Esophagus squamous epithelium (tissue), 5 donors: ENCODE measurements at places on chromosomes 12 and 14.

DNA sequence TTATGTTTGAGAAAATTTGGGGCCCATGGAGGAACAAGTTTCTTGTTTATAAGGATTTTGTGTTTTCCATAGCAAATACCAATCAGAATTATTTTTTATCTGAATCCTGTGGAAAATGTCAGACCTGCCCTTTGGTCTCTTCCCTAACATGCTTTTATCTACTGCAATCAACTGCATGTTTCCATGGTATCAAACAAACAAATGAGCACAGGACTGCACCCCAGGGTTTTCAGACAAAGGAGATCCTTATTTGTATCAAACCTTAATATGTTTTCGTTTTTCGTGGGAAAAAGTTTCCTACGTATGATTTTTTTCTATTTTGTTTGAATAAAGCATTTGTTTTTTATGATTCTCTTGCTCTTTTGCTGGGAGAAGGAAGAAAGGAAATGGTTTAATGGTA is 91.1 kb downstream of the GPR135 start:
- no peak for DNase-seq

GRCh38 chr12:6825398-6826124 is 2.6 kb upstream of the P3H3 start:
- no peak for DNase-seq

DNA sequence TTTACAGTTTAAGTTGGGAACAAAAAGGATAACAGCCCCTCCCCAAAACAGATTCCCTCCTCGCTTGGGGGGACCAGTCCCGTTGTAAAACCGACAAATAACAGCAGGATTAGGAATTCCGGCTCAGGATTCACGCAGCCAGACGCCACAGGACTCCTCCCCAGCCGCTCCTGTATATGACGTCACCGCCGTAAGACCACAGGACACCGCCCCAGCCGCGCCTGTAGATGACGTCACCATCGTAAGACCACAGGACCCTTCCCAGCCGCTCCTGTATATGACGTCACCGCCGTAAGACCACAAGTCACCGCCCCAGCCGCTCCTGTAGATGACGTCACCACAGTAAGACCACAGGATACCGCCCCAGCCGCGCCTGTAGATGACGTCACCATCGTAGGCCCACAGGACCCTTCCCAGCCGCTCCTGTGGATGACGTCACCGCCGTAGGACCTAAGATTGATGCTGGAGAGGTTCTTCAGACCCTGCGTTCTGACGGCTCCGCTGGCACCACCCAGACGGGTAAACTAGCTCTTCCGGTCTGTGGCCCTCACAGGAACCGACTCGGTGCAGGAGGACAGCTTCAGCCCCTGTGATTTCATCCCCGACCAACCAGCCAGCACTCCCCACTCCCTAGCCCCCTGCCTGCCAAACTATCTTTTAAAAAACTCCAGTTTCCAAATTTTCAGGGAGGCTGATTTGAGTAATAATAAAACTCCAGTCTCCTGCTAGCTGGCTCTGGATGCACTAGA is 43.9 kb upstream of the FBRSL1 start:
- DNase-seq, result no peak

- DNase-seq, result no peak
These were observed 17.9 kb upstream of the PTGR2 start for GRCh38 chr14:73833530-73834260.

GRCh38 chr12:47782372-47782770 is 9.3 kb downstream of the SLC48A1 start:
- DNase-seq, result no peak

- DNase-seq, result no peak
These were observed 79.3 kb downstream of the IGF1 start for GRCh38 chr12:102401087-102401486.

DNA sequence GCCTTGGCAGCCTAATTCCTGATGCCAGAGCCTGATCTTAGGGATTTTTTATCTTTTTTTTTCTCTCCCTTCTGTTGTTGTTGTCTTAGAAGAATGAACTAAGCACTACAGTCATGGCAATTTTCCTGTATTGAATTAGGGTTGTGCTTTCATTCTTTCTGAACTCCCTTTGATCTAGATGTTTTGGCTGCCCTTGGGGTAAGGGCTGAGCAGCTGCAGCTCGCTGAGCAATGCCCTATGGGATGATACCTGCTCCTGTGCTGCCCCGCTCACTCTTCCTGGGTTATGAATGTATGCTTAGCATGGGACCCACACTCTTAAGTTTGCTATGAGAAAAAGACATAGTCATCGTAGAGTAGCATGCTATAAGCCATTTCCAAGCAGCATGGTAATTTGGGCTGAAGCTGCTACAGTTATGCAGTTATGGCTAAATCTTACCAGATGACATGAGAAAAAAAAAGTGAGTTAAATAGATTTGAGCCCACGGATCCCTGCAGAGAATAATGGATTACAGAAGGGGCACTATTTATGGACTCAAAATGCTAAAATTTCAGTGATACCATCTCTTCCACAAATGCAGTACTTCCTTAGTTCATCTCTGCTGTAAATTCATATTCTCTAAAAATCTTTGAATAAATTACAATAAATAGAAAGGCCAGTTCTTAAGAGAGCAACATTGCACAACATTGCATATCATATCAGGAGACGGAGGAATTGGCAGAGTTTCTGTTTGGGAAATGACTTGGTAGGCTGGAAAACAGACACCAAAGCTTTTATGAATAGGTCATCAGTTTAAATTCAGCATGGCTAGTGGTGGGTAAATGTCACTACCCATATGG is 79.2 kb upstream of the PTHLH start:
- DNase-seq, result no peak

DNA sequence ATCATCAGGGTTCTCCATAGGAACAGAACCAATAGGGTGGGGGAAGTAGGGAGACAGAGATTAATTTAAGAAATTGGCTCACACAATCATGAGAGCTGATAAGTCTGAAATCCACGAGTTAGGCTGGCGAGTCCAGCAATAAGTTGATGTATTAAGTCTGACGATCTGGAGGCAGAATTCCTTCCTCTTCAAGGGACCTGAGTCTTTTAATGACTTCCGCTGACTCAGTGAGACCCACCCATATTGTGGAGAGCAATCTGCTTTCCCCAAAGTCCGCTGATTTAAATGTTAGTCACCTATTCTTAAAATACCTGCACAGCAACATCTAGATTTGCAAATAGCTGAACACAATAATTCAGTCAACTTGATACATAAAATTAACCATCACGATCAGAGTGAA is 97.8 kb downstream of the SPTSSA start:
- no peak for DNase-seq
